Cardiac septum (tissue), 1 donor: ENCODE measurements at places on chromosomes 1 and 21.

DNA sequence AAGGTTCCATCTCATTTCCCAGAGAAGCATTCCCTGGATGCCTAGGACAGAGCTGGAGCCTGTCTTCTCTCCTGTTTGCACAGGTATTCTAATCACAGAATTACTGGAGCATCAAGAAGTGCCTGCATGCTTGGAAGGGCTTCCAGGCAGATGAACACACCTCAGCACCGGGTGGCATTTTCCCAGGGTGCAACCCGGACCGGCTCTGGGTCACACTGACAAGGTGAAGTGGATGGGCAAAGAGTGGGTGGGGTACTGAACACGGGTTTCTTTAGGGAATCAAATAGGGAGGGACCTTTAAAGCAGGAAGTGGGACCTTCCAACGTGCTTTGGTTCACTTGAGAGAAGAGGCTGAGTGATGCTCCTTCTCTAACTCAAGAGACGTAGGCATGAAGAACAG, 7.1 kb upstream of the PEF1 start:
- DNase-seq: no peak

DNA sequence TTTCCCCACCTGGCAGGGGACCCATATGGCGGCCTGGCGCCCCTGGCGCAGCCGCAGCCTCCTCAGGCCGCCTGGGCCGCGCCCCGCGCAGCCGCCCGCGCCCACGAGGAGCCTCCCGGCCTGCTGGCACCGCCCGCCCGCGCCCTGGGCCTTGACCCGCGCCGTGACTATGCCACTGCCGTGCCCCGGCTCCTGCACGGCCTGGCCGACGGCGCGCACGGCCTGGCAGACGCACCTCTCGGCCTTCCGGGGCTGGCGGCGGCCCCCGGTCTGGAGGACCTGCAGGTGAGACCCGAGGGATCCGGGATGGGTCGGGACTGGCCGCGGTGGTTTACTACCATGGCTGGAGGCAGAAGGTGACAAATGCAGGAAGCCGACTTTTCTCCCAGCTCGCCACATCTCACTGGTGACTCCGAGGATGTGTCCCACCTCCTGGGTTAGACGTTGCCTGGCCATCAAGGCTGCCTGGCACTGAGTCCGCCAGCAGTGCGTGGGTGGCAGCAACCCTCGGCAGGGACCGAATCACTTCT, 1.1 kb downstream of the TFAP2E start:
- peak; percentile 67 for DNase-seq

GRCh38 chr1:61124696-61125095, 42.3 kb downstream of the NFIA start:
- DNase-seq: no peak

DNA sequence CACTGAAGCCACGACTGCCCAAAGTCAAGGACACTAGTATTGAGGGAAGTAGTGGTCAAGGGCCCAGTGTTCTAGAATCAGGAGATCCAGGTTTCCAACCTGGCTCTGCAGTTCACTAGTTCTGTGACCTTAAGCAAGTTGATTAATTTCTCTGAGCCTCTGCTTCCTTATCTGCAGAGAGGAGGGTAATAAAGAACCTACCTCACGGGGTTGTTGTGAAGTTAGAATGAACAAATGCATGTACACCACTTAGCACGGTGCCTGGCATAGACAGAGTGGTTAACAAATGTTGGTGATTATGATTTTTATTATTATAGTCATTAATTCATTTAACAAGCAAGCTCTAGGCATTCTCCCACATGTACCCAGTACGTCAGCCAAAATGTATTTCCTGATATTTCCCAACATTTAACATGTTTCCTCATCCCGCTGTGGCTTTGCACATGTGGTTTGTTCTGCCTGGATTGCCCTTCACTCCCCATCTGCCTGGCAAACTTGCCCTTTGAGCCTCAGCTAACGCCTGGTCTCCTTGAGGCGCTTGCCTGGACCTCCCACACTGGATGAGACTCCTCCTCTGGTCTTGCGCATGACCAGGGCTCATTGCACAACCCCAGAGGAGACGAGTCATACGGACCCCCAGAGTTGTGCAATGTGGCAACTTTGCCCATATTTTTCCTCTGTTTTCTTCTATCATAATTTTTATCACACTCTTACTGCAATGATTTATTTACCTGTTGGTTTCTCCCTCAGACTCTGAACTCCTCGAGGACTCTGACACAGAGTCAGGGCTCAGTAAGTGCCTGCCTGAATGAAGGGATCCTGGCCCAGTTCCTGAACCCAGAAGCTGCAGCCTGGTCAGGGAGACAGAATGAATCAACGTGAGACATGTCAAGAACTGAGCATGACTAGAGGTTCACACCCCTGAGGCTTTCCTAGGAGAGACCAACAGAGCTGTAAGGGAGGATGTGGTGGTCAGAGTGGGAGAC, 20.7 kb upstream of the MFSD2A start:
- DNase-seq: peak; percentile 84

DNA sequence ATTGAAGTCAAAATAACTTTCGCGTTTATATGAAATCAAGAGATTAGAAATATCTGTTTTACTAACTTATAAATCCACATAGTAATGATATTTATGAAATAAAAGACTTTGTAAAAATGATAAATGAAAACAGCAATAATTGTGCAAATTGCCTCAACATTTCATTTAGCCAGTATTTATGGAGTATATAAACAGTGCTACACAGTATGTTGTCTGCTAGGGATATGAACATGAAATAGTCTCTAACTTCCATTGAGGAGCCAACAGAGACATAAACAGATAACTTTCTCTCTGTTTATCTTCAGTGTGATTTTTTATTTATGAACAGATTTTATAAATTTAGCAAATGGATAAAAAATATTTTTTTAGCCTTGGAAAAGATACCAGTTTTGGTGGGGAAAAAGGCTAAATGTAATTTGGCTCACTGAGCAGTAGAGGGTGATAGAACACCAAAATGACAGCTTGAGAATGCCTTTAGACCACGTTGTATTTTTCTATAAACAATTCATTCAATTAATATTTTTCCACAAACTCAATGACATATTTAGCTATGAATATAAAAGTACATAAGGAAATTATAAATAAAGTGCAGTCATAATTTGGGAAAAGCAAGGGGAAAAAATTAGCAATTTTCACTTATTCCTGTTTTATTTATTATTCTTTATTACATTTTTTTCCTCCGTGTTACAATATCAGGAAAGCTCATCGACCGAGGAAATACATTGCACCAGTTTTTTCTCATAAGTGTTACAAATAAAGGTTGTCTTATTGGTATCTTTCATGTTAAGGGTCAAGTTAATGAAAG, 47.5 kb upstream of the EEIG2 start:
- no peak for DNase-seq

DNA sequence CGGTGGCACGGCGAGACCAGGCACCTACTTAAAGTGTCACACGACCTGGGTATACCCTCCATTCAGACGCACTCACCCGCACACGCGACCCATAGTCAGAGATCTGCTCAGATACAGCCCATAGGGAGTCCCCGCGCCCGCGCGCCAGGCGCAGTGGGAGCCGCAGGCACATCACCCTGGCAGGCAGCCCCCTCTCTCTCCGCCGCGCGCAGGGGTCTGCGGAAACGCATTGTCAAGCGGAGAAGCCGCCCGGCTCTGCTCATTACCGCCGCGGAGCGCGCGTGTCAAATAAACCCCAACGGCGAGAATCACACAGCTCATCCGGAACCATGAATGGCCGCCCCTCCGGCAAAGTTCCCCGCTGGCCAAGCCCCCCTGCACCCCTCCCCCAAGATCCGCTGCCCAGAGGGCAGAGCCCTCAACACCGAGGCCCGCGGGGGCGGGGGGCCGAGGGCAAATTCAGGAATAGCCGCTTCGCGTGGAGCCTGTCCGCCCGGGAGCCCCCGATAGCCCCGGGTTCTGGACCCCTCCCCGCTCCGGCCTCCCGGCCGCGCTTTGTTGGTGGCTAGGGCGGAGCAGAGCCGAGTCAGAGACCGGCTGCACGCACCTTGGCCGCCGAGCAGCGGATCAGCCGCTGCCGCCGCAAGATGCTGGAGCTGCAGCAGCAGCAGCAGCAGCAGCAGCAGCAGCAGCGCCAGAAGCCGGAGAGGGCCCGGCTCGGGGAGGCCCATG, 522 bp downstream of the LRP8 start:
- no peak for DNase-seq

- DNase-seq: no peak
These were observed 107.4 kb upstream of the ESRRG start for GRCh38 chr1:216830424-216831210.

DNA sequence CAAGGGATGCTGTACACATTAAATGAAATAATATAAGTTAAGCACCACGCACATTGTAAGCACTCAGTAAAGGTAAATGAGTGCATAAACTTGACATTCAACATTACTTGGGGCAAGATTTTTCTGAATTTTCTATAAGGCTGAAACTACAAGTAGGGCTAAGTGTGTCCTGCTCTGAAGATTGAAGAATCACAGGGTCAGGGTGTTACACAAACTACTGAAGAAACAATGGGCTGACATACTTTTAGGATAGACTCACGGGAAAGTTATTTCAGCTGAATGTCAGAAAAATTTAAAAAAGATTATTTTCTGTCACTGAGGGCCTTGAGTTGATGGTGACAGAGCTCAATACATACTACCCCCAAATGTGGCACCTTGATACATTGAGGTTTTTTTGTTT, 644.2 kb upstream of the PLXNA2 start:
- no peak for DNase-seq

DNA sequence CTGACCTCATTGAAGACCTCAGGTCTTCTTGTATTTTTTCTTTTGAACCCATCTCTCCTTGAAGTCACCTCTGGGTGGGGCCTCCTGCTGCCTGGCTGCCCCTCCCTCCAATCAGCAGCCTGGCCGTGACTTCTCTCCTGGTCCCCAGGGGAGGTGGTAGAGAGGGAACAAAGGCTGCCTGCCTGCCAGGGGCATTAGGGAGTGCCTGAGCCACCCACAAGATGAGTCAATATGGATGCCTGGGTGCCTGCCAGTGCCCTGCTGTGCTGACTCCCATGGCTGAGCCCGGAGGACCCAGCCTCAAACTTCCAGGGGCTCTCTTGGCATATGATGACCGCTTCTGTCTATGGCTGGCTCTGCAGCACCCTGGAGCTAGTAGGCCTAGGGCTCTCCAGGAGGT, 5.3 kb upstream of the CDCP2 start:
- DNase-seq: no peak

DNA sequence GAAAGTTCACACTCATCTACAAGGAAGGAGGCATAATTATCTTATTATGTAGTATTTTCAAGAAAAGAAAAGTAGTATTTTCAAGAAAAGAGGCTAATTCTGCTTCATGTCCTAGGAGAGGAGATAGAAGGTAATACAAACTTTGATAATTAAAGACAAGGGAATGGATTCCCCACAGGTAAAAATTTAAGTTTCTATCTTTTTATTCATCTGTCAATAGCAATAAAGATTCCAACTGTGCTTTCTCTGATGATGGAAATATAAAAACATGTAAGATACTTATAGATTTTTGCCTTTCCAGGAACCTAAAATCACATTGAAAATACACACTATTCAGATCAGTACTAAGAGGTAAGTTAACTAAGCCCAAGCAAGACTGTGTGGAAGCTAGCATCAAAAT, at the start of gene OR2M2:
Gene OR2M2 (plus strand): TSS at position 301 of the 400 bp plus-strand sequence. CDS start 5,165 bp downstream, outside the sequence.
- no peak for DNase-seq

GRCh38 chr1:196209983-196210382, 398.3 kb downstream of the KCNT2 start:
- peak; percentile 70 for DNase-seq

GRCh38 chr1:3883194-3883925, 16.7 kb downstream of the C1orf174 start:
- peak; percentile 35 for DNase-seq

DNA sequence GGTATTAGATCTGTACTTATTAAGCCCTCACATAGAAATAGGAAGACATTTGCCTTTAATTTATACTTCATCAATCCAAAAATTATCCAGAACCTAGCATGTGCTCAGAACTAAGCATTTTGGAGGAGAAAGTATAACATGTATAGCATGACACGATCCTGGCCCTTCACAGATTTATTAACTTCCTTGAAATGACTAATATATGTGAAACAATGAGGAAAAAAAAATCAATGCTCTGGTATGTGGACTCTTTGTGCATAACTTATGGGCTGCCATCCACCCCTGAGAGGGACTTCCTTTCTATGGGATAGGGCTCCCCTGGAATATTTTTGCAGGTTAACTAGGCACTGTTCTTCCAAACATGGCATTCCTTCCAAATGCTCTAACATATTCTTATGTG, 36.6 kb downstream of the CCDC185 start:
- DNase-seq: no peak

DNA sequence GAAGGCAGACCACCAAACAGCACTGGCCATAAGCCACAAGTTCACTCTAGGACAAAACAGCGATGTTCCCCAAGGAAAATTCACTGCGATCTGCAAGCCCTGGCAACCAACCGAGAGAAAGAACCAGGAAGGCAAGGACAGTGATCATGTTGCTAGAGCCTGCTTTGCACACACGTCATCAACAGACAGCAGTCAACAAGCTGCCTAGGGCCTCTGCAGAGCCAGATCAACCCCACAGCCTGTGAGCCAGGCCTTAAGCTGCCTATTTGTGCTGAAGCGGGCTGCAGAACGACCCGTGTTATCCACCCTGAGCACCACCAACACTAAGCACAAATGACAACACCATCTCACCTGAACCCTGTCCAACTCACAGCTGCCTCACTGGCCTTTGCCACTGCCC, 6.2 kb upstream of the YRDC start:
- no peak for DNase-seq

- DNase-seq: no peak
These were observed 82.3 kb downstream of the CYYR1 start for GRCh38 chr21:26490771-26491170.

GRCh38 chr21:17925000-17925610, 105.9 kb upstream of the C21orf91 start:
- DNase-seq: no peak

DNA sequence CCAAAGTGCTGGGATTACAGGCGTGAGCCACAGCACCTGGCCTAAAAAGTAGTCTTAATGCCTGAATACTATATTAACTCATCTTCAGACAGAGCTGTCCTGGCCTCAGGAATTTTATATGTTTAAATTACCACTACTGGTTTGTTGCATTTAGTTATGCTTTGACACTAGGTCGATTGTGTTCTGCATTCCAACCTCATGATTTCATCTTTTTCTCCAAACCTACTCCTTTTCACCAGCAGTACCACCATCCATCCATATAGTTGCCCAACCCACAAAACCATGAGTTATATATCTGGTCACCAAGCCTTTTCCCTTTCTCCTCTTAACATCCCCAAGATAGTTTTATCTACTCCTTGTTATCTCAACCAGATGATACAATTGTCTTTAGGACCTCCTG, 22.6 kb downstream of the FMO5 start:
- DNase-seq: no peak

GRCh38 chr1:203088441-203088840, 2.6 kb upstream of the MYOG start:
- peak; percentile 55 for DNase-seq

- DNase-seq: no peak
These were observed 71.0 kb downstream of the PDE9A start for GRCh38 chr21:42724226-42724920.
